Hematopoietic multipotent progenitor cell treated with erythropoietin and hydrocortisone succinate and interleukin-3 and kit ligand, for 15 days (in vitro differentiated cells): ENCODE measurements at places on chromosomes 2 and 18.

- no peak for DNase-seq
Observed at GRCh38 chr18:46322941-46323340, 218.8 kb downstream of the HAUS1 start.

DNA sequence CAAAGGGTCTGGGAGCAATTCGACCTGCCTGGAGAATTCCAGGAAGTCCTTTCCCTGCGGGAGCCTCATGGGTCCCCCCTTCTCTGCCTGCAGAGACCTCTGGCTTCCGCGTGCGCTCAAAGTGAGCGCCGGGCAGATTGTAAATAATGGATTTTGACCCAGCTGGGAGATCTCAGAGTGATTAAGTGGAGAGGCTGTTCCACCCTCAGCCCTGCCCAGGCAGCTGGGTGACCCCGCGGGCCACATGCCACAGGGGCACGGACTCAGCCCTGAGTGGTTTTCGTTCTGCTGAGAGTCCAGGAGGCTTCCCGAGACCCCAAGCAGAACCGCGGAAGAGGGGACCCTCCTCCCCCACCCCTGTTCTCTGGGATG lies 1.2 kb downstream of the KCNG2 start:
- no peak for DNase-seq

DNA sequence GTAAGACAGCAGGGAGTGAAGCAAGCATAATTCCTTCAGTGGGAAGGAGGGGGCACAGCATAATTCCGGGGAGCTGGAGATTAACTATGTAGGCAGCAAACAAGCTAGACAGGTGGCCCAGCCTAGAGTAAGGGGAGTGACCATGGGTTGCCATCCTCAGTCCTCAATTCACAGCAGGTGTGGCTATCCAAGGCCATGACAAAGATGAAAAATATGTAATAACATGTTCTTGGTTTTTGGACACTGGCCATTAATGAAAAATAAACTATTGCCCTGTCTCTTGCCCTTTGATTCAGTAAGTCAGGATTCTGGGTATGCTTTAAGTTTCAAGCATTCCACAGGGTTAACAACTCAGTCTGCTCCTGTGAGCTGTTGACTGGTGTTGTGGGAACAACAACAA lies 65.0 kb downstream of the CYP1B1 start:
- no peak for DNase-seq

- no peak for DNase-seq
Observed at GRCh38 chr2:42289222-42289621, 71.8 kb downstream of the COX7A2L start.

- no peak for DNase-seq
Observed at GRCh38 chr2:54866179-54866578, 142.7 kb downstream of the EML6 start.

GRCh38 chr2:132544006-132544630 lies 125.9 kb downstream of the LYPD1 start:
- no peak for DNase-seq

GRCh38 chr2:7358865-7359447 lies 441.7 kb downstream of the RNF144A start:
- DNase-seq: no peak

DNA sequence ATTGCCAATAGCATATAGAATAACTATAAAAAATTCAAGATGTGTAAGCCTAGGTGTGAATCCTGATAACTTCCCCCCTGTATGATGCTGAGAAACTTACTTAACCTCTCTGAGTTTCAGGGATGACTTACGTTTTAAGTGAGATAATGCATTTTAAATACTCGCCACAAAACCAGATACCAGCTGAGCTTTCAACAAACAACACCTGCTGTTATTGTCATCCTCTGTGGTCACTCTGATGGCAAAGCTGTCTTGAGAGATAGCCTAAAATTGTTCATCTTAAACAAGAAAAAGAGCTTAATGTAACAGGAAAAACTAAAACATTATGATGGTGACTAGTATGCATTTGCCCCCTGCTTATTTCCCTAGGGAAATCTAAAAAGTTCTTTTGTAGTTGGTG lies 131.5 kb downstream of the RAD51AP2 start:
- no peak for DNase-seq

GRCh38 chr2:5923957-5924945 lies 232.1 kb downstream of the SOX11 start:
- no peak for DNase-seq

GRCh38 chr2:224210286-224211180 lies 171.4 kb upstream of the SERPINE2 start:
- no peak for DNase-seq

- DNase-seq: no peak
Observed at GRCh38 chr2:225182126-225182525, 139.9 kb upstream of the DOCK10 start.

DNA sequence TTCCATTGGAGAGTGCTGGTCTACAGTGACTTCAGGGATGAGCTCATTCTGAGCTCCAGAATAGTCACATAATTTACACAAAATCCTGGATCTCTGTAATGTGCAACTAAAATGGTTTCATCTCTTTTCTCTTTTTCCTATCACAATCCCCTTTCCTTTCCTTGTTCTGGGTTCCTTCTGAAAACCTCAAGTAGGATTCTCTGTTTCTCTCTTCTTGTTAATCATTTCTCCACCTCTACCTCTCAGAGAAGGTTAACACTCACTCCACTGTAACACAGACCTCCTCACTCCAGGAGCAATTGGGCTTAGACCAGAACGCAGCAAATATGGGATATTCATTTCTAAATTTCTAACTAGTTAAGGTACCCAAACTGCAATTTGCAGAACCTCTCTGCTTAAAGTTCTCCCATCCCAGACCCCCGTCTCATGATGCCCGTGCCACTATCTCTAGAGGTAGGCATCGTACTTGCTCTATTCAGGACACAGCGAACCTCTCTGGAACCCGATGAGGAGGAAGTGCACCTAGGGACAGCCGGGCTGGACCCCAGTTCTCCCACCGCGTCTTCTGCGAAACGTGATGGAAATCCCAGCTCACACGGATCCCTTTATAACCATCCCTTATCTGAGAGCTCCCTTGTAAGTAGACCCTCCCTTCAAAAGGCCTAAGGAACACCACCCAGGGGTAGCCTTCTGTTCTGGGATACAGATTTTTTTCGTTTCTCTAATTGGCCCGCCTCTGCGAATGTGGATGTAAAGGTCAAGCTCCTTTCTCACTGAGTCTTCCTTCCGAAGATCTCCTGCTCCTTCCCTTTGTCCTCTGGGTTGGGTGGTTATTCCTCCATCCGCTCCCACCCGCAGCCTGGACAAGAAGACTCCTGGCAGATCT lies 1.3 kb downstream of the FOXI3 start:
- DNase-seq: no peak

GRCh38 chr18:11783716-11784331 lies 67.4 kb upstream of the CHMP1B start:
- DNase-seq: no peak

DNA sequence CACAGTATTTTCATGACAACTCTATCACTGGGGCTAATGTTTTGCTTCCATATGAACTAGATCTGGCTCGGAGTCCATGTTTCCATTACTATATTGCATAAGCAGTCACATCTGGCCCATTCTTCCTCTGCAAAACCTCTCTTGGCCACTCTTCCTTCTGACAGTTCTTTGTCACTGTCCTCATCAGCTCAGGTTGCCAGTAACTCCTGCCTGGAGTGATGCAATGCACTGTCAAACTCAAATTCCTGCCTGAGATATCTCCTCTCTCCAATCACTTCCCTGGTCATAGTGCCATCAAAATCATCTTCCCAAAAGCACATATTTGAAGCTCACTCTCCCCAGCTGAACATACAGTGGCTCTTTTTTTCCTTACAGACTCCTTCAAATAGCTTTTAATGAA lies 66.1 kb downstream of the COLEC12 start:
- DNase-seq: no peak
